ENCODE measurements at places on chromosomes 3 and 15.

- peak; percentile 15 for DNase-seq
Measured at GRCh38 chr15:90266485-90266884, 1.0 kb downstream of the NGRN start.

- no peak for DNase-seq
Measured at GRCh38 chr15:95935852-95936251, 394.6 kb upstream of the NR2F2 start.

DNA sequence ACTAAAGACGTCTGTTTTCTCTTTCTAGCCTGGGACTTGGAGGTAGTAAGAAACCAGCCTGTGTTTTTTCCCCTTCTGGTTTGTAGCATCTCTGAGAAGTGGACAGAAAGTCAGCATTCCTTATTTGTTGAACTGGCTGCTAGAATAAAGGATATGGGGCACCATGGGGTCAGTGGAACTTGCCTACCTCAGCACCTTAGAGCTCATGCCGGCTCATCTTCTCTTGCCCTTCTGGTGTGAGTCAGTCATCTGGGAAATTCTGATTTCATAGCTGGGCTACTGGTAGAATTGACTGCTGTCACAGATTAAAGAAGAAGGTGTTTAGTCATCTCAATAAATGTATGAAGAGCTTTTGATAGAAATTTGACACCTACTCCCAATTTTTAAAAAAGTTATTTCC, 202.7 kb upstream of the TOPAZ1 start:
- DNase-seq = no peak

GRCh38 chr3:84601303-84601702, 357.5 kb upstream of the CADM2 start:
- no peak for DNase-seq

- no peak for DNase-seq
Measured at GRCh38 chr3:72969766-72970165, 26.8 kb upstream of the PPP4R2 start.

DNA sequence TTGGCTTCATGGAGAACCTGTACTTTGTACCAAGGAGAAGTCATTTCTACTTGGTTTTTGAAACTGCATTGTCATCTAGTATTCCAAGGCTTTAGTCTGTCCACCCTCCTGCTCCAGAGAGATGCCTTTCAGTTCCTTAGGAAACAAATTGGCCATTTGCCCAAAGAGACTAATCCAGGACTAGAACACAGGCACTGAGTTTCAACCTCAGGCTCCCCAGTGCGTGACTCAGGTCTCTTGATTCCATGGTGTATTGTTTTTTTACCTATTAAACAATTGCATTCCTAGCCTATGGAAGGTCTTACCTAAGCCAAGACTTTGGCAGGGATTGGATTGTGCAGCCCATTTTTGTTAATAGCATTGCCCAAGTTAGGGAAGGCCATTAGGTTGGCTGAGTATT, 214.8 kb upstream of the CTDSPL start:
- no peak for DNase-seq

DNA sequence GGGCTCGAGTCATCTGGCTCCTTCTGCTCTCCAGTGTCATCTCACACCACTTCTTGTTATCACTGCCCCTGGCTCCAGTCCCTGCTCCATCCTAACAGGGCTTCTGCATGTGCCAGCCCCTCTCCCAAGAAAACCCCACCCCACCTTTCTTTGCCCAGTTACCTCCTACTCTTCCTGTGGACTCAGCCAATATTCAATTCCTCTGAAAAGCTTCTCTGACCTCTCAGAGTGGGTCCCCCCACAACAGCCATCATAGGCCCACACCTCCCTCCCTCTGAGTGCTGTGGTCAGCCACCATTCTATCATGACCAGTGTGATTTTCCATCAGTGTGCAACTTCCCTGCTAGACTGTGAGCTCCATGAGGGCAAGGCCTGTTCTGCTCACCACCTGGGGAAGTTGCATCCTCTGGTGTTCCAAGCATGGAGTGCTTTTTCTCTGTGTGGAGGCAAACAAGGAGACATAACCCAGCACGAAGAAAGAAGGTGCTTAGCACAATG, 71.6 kb downstream of the ADCY5 start:
- DNase-seq = no peak

DNA sequence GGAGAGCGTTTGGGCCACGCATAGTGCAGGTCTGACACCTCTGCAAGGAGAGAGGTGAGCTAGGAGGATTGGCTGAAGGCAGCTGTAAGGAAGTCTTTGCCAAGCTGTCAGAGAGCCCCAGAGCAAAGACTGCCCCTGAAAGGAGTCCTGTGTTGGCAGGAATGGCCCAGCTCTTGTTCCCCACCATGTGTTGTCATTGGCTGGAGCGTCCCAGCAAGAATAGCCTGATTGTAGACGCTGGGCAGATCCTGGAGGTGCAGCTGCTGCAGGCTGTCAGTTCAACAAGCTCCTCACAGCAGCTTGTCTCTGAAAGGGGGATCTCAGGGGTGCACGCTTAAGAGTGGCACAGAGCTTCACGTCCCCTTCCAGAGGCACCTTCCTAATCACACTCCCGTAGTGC, 237.6 kb downstream of the FEZF2 start:
- DNase-seq = no peak

GRCh38 chr3:149015393-149015792, 24.1 kb downstream of the GYG1 start:
- DNase-seq = no peak

GRCh38 chr3:184656829-184657681, 54.8 kb downstream of the MAGEF1 start:
- DNase-seq = no peak

DNA sequence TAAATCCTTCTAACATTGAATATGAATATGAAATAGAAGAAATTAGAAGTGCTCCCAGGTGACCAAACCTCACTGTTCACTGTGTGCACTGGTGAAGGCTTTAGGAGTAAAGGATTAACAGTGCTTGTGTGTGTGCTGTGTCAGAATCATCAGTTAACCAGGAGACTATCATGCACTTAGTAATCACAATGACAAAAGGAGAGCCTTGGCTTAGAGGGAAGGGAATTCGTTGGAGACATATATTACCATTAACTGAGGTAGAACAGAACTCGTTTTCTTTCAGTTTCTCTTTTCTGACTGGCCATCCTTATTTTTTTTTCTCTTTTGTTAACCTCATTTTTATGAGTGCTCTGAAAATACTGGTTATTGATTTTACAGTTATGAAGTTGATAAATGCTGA, 213.3 kb upstream of the GBE1 start:
- DNase-seq = no peak

DNA sequence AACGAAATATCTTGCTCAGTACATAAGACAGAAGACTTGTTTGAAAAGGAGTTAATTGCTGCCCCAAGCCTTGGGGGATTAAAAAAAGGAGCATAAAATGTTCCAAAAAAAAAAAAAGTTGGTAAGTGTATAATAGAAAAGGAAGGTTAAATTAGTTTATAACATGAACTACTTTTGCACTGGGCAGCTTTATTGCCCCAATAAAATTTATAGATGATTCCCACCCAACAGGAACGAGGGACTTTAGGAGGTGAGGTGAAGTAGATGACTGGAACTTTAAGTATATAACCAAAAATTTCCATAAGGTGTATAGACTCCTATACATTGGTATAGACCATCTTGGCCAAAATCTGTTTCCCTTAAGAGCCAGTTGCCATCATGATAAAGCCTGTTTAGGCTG, 14.8 kb downstream of the PPP2R3A start:
- no peak for DNase-seq

DNA sequence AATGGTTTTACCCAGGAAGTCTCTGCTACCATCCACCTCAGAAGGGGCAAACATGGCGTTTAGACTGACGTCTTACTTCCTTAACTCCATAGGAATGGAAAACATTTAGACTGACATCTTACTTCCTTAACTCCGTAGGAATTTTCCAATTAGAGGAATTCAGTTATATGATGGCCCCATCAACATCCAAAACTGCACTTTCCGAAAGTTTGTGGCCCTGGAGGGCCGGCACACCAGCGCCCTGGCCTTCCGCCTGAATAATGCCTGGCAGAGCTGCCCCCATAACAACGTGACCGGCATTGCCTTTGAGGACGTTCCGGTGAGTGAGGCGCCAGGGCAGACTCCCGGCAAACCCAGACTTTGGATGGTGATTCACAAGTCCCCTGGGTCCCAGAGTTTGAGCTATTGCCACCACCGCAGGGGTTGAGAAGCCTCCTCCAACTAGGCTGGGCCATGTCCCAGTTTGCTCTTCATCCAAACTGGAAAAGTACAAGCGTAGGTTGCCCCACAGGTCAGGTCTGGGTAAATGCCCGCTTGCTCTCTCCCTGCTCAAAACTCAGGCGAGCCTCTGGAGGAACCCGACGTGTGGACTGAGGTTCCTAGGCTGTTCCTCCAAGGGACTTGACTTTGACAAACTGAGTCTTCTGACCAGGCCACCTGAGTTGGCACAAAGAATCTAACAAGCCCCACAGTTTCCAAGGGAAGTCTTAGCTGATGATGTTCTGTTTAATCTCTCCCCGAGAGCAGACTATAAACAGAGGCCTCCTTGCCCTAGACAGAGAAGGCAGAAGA, 57.7 kb downstream of the MESD start:
- no peak for DNase-seq

- DNase-seq = no peak
Measured at GRCh38 chr3:191985691-191986090, 524.7 kb downstream of the PYDC2 start.

- DNase-seq = no peak
Measured at GRCh38 chr3:44309500-44309899, 29.1 kb upstream of the TCAIM start.

- no peak for DNase-seq
Measured at GRCh38 chr15:35067496-35068347, 17.4 kb downstream of the NANOGP8 start.

Data from stimulated activated CD4-positive, alpha-beta T cell treated with anti-CD3 and anti-CD28 coated beads, Interleukin-4, amount 100 ng/mL, for 4 hours (primary cell).